ENCODE measurements at places on chromosomes 7 and 10. TPM values are rescaled to one million over a fixed set of nuclear protein-coding genes. Genes with fewer than 3 reads are reported as not detected.

PURB gene
- 42.6 TPM for total RNA-seq

GLCCI1 gene
- total RNA-seq = 90.8 TPM

HPS1 gene
- 20.7 TPM for total RNA-seq

MAT1A gene
- not detected for total RNA-seq

AKR1C4 gene
- total RNA-seq = not detected

UBTD1 gene
- total RNA-seq = 0.94 TPM

TMEM184A gene
- not detected for total RNA-seq

DNAJC30 gene
- total RNA-seq = 4.4 TPM

ZNF727 gene
- 3.8 TPM for total RNA-seq

SFRP4 gene
- total RNA-seq = 1.6 TPM

MBLAC1 gene
- 8.1 TPM for total RNA-seq

DYDC2 gene
- 2.8 TPM for total RNA-seq

PITX3 gene
- not detected for total RNA-seq

GRB10 gene
- 112 TPM for total RNA-seq

MMP21 gene
- 0.31 TPM for total RNA-seq

DIP2C gene
- total RNA-seq = 68.2 TPM

BAIAP2L1 gene
- not detected for total RNA-seq
